ENCODE measurements at places on chromosomes 2 and 18.

DNA sequence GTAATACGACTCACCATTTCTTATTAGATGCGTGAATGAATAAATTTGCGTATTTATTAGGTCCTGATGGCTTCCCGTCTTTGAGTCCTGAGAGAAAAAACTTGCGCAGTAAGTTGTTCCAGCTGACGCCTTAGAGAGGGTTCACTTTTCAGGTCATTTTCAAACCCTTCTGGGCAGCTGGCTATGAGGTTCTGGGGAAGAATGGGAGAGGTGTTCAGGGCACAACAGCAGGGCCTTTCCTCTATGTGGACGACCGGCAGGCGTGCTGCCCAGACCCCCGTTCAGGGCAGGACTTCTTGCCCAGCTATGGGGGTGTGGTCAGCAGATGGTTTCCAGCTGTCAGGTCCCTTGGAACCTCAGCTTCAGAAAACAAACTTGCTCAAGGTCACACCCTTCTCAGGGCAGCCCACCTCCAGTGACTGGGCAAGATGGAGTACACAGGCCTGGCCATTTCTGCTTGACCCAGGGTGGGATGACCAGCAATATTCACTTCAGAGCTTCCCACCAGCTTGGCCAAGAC lies 61.1 kb upstream of the TNP1 start:
- DNase-seq, result no peak

DNA sequence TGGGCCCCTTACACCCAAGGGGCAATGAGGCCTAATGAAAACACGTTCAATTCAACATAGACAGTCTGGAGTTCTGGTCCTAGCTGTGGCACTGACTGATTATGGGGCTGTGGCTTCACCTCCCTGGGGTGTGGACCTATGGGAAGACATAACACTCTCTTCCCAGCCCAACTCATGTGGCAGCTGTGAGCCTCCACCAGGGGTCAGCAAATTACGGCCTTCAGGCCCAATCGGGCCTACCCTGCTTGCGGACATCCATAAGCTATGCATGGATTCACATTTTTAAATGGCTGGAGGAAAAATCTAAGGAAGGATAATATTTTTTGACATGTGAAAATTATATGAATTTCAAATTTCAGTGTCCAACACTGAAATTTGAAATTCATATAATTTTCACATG lies 101.3 kb downstream of the LOXHD1 start:
- DNase-seq, result no peak

DNA sequence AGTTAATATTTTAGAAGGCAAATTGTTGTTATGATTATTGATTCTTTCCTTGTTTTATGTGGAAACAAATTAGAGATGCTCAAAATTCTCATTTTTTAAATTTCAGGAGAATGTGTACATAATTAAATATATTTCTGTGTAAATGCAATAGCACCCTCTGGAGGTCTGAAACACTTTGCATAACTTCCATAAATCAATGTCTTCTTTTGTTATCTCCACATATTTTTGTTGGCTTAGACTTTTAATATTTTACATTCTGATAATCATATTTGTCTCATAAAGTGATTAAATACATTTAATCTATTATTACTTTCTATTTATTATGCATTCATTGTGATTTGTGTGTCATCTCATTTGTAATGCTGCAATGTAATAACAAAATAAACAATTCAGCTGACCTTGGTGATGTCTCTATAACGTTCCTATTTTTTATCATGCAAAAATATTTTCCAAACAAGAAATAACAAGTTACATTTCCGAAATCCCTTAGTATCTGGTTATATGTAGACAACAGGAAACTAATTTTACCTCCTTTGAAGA lies 201.8 kb upstream of the GALNT5 start:
- no peak for DNase-seq

DNA sequence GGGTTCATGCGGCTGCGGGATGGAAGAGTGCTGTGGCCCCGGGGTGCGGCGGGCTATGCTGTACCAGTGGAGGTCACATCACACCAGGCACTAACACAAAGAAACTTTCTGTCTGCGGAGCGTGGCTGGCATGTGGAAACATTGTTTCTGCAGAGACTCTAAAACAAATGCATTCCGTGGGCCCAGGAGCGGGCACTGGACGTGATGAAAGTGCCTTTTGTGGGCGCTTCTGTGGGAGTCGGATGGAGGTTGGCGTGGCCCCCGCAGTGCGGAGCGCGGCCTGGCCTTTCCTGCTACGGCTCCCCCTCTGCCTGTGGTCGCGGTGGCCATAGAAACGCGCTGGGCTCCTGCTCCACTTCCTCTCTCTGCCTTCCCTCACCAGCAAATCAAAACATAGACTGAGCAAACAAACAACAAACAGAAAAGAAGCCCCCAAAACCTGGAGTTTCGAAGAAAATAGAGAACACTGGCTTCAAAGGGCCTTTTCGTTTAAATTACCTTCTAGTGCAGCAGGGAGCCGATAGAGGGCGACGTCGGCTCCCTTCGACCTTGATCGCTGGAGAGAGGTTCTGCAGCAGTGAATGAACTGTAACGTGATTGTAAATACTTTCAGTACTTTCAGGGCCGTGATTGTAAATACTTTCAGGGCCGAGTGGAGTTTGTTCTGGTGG lies 51.4 kb downstream of the KIF5C start:
- DNase-seq, result peak; percentile 12

DNA sequence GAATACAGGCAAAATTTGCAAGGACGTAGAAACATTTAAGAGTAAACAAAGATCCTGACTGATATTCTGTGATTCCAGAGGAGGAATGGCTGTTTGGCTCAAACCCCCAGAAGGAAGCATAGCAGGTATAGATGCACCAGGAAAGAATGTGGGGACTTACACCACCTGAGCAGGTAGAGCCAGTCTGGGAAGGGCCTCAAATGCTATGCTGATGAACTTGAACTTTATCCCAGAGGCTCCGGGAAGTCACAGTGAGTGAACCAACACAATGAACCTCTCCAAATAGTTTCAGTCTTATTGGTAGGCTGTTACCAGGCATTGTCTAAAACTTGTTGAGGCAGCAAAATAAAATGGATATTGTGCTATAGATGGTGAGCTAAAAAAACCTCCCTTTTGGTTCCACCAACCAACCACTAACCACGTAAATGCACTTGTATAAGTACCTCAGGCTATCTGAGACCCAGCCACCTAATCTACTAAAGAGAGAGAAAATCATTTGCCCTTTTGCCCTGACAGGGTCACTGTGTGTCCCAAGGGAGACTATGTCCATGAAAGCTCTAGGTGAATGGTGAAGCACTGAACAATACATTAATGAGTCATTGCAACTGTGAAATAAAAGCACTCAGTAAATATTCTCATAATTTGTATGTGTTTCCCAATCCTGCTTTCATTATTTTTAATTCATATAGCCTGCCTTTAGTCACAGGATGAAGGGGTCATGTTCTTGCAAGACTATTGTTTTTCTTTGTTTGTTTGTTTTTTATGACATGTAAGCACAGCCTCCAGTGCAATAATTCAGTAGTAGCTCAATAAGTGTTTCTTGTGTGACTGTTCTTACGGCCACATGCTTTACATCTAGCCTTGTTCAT lies 911.6 kb downstream of the EPHA4 start:
- no peak for DNase-seq

DNA sequence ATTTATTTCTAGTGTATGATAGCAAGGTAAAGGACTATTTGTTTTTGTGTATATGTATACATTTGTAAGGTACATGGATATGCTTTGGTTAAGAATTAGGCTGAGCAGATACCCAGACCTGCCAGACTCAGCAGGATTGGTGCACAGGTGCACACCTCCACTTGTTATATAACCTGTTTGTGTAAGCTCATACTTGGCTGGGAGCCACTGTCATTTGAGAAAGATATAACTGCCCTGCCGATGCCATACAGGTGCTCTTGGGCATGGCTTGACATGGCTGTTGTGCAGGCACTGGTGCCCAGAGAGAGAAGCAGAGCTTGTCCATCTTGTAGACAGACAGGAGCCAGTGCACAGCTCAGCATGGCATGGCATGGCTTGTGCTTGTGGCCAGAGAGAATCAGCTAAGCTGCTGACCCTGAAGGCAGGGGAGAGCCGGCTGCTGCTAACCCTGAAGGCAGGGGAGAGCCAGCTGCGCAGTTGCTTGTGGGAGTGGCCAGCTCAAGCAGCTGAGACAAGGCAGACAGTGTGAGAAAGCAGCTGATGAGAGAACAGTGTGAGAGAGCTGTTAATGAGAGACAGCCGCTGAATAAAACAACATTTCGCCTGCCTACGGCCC lies 136.5 kb downstream of the RNF144A start:
- no peak for DNase-seq

DNA sequence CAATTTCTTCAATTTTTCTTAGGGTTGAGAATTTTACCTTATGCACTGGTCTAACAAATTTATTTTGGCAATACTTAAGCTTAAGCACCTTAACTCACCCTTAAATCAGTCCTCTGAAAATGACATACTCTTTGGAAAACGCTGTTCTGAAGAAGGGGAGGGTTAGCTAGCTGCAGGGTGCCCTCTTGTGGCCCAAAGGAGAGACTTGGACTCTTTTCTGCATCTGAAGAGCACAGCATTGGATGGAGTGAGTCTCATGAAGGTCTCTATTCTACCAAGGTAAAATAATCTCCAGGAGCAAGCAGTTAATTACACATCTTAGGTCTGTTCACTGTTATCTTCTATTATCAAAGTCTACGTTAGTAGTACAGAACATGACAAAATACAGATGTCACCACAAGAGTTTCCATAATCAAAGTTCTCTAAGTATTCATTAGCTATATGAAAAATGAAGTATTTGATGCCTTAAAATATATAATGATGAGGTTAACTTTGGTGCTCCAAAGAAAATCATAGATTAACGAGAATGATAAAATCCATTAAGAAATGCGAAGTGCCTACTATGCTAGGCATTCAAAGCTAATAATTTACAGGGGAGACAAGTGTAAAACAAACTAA lies 24.4 kb downstream of the PUM2 start:
- no peak for DNase-seq

DNA sequence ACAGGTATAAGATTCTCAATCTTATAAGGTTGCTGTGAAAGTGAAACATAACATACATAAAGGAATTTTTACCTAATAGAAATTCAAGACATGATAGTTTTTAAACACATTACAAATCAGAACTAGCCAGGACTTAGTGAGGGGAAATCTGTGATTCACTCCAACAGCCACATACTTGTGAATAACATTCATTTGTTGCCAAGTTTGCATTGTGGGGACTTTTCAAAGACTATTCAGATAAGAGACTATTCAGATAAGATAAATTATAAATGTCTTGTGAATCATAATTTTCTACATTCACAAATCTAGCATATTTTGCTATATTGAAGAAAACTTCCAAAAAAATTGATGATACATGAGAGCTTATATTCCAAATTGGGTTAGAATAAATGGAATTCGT lies 345.3 kb upstream of the CDH20 start:
- DNase-seq, result no peak

DNA sequence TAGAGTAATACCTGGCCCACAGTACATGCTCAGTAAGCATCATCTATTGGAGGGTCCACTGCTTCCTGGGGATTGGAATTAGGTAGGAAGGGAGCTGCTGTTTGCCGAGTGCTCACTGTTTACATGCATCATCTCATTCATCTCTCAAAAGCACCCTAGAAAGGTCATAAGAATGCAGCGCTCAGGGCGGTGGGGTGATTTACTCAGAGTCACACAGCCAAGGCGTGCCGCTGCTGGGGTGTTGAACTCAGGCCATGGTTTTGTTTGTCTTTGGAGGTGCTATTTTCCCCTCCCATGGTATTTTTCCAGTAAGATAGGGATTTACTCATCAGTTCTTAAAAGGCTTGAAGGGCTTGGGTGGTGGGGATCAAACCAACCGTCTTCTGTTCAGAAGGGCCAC lies 227.5 kb downstream of the LDLRAD4 start:
- DNase-seq, result no peak

DNA sequence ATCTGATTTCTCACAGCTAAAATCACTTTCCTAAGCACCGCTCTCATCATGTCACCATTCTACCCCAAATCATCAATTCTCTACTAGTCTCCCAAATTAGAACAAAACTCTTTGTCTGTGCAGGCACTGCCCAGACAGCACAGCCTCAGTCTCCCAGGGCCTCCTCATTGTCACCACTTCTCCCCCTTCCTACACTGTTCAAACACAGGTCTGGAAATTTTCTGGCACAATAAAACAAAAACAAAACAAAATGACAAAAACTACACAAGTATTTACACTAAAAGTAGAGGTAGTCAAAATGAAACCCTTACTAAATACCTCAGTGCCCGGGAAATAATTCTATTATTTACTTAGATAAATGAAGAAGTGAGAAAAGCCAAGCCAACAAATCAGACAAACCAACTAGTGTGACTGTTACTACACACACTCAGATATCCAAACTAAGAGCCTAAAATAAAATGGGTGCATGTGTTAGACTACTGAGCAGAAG lies 156.2 kb upstream of the DNMT3A start:
- DNase-seq, result no peak

DNA sequence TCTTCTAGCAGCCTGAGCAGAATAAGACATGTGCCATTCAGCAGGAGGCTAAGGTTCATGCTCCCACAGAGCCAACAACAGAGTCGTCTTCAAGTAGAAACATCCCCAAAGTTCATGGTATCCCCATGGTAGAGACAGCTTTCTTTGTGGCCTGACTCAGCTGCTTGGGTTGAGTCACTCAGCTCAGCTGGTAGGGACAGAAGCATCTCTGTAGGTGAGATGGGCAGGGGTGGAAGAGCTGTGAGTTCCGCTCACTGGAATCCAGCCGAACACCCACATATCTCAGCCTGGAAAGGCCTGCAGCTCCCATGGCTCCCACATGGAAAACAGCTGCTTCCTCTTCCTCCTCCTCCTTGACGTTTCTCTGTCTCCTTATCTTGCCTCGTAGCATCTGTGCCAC lies 792.7 kb downstream of the RNF144A start:
- DNase-seq, result no peak

GRCh38 chr2:11656671-11657101 lies 13.3 kb downstream of the NTSR2 start:
- no peak for DNase-seq

GRCh38 chr2:17617516-17617915 lies 77.0 kb downstream of the VSNL1 start:
- DNase-seq, result no peak

GRCh38 chr2:182980115-182980514 lies 58.1 kb downstream of the NCKAP1 start:
- DNase-seq, result no peak

- DNase-seq, result no peak
These were observed 65.9 kb upstream of the SH3RF3 start for GRCh38 chr2:109062859-109063700.

- no peak for DNase-seq
These were observed 72.9 kb downstream of the QPCT start for GRCh38 chr2:37417321-37417720.

GRCh38 chr2:100050685-100051084 lies 91.7 kb downstream of the AFF3 start:
- no peak for DNase-seq

GRCh38 chr2:223537115-223537514 lies 65.0 kb downstream of the SCG2 start:
- DNase-seq, result no peak
